ENCODE measurements at places on chromosomes 16 and 17.

GRCh38 chr16:53958341-53958880, 254.5 kb downstream of the FTO start:
- no peak for DNase-seq

DNA sequence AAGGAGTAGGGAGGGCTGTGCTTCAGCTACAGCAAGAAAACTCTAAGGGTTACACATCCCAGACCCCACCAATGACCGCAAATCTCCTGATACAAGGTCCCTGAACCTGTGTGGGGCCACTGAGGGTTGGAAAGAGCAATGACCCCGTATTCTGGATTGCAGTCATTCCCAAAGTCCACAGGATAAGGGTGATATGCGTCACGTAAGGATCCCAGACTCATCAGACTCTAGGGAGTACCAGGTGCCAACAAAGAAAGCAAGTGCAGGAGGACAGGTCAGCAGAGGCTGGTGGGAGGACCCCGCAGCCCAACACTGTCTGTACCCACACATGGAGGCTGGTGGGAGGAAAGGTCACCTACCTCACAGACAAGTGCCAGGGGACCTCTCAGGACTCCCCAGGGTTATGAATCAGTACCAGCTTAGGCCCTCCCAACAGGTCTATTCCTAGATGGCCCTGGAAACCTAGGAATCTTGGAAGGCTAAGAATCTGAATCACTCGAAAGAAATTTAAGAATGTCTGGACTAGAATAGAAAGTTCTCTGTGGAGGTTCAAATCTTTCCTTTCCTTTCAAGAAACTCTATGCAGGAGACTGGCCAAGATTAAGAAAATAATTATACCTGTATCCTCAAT, 16.2 kb downstream of the PITPNA start:
- no peak for DNase-seq

GRCh38 chr16:555528-556473, 4.4 kb upstream of the PRR35 start:
- no peak for DNase-seq

DNA sequence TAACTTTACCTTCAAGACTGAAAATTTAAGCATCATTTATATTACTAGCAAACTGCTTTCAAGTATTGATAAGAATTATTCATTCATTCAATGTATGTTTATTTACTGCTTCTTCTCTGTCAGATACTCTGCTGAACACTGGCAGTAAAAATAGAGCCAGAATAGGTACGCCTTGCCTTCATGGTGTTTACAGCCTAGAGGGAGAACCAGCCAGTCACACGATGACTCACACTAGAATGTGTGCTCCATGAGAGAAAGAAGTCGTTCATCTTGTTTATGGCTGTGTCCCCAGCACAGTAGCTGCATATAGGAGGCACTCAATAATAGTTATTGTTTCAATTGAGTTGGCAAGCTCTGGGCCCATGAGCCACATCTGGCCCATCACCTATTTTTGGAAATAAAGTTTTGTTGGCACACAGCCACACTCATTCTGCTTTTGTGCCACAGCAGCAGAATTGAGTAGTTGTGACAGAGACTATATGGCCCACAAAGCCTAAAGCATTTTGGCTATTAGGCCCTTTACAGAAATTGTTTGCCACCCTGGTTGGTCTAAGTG, 84.2 kb downstream of the TMC6 start:
- DNase-seq = no peak

DNA sequence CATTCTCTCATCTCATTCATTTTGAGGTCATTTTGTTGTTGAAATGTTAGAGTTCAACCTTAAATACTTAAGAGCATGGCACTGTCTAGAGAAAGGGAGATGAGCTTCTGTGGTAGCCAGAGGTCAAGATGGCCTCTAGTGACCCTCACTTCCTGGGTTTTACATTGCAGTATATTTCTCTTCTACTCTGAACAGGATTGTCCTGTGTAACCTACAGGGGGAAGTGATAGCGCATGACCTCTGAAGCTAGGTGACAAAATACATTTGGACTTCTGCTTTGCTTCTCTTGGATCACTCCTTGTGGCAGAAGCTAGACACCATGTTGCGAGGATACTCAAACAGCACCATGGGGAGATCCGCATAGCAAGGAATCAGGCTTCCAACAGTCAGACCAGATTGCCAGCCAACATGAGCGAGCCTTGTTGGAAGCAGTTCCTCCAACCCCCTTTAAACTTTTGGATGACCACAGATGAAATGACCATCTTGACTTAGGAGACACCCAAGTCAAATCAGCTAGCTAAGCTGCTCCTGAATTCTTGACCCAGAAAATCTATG, 748.4 kb downstream of the MAF start:
- no peak for DNase-seq

- DNase-seq = no peak
These were observed at the start of gene PLEKHH3 for GRCh38 chr17:42676424-42677011. Gene PLEKHH3 (minus strand): TSS chr17:42676994. CDS start chr17:42676563, 431 bp downstream.

GRCh38 chr16:13950821-13951547, 31.0 kb downstream of the ERCC4 start:
- DNase-seq = no peak

DNA sequence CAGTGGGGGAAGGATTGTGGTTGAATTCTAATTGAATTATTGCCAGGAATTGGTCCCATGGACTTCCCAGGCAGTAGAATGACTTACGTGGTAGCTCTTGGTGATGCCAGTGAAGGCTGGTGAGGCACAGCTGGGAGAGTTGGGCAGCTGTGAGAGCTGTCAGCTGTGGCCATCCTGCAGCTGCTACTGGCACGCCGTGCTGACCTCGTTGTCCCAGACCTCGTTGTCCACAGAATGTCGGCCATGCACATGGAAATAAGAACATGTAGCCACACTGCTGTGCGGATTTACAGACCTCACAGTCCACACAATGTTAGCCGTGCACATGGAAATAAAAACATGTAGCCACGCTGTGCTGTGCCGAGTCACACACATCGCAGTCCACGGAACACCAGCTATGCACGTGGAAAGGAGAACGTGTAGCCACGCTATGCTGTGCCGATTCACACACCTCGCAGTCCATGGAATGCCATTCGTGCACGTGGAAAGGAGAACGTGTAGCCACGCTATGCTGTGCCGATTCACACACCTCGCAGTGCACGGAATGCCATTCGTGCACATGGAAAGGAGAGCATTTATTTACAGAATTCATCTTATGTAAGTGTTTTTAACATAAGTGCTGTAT, 59.2 kb downstream of the BANP start:
- no peak for DNase-seq

- no peak for DNase-seq
These were observed 26.0 kb downstream of the TBX4 start for GRCh38 chr17:61478026-61478789.

GRCh38 chr17:43620581-43620980, 41.1 kb downstream of the MEOX1 start:
- no peak for DNase-seq

DNA sequence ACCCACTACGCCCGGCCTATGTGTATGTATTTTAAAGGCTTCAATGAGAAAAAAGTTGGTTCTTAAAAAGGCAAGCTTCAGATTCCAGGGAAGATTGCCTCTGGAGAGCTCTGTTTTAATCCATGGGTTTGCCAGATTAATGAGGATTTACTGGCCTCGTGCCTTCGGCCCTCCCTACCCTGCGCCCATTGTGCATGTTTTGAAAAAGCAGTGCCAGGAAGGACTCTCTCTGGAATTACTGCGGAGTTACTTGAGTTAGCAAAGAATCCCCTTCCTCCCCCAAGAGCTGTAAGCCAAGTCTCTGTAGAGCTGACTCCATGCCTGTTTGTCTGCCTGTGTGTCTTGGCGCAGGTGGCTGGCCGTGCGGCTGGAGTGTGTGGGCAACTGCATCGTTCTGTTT, 98.9 kb downstream of the ABCC6 start:
- DNase-seq = no peak

DNA sequence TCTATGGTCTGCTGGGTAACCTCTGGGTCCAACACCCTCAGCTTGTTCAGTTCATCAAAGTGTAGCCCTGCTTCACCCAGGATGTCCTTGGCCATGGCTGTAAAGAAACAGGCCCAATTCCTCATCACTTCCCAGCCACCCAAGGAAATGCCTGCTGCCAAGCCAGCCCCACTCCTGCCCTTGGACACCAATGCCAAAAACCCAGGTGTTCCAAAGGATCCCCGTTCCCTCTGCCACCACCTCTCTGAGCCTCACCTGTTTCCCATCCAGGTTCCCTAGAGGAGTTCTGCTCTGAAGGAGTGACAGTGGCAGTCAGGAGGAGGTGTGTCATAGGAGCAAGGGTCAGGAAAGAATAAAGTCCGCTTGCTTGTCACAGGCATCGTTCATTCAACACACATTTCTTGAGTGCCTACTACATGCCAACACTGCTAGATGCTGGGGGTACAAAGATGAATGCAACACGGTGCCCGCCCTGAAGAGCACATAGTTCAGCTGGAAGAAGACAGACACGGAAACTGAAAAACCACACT, 3.3 kb downstream of the IFT20 start:
- no peak for DNase-seq

GRCh38 chr16:51374346-51374745, 223.3 kb upstream of the SALL1 start:
- DNase-seq = no peak

- DNase-seq = no peak
These were observed 303.8 kb downstream of the HS3ST3B1 start for GRCh38 chr17:14604591-14605266.

- DNase-seq = no peak
These were observed 70.2 kb upstream of the PSMD7 start for GRCh38 chr16:74226338-74226954.

DNA sequence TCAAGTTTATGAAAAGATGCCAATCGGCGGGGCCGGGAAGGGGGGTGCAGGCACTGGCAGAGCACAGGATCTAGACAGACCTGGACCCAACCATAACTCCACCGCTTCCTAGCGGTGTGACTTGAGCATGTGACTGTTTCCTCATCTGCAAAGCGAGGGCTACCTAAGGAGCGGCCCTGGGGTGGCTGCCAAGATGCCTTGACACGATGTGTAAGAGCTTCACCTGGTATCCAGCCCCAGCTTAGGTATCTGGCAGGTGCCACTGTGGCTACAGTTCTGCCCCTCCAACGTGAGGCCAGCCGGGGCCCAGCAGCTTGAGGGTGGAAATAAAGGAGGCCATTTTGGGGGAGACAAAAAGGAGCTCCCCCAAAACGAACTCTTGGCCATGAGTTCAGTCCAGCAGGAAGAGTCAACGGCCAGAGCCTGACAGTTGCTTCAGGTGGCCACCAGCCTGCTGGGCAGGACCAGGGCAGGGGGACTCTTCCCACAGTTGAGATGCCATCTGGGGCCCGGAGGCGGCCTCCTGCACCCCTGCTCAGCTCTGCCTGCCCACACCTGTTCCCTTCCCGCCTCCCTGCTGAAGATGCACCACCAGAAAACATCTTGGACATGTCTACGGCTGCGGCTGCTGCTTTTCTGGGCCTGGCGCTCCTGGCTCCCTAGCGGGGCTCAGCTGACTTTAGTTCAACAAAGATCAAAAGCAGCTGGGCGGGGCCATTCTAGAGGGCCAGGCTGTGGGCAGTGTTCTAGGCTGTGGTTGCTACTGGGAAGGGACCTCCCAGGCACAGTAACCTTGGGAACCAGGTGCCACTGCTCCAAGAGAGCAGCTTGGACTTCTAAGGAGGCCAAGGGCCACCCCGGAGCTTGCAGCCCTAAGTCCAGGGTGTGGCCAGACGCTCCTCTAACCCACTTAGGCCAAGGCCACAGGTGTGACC, 3.4 kb upstream of the MTSS2 start:
- no peak for DNase-seq

- no peak for DNase-seq
These were observed 10.4 kb downstream of the FOXK2 start for GRCh38 chr17:82529914-82530300.

DNA sequence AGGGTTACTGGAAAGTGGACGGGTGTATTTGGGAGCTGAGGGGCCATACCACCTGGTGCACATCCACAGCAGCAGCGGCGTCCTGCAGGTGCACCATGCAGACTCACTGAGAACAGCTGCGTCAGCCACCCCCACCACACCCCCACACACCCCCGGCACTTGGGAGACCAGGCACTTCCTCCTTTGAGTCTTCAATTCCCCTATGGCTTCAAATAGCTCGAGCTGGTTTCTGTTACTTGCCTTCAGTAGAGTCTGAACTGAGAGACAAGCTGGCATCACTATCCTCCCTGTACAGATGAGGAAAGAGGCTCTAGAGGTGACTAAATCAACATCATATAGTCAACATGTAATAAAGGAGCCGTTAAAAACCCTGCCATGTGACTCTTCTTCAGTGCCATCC, 15.4 kb downstream of the CUEDC1 start:
- DNase-seq = no peak

- DNase-seq = no peak
These were observed 8.8 kb downstream of the RSAD1 start for GRCh38 chr17:50487213-50488096.

GRCh38 chr17:42670789-42671657, 5.8 kb downstream of the PLEKHH3 start:
- DNase-seq = no peak

DNA sequence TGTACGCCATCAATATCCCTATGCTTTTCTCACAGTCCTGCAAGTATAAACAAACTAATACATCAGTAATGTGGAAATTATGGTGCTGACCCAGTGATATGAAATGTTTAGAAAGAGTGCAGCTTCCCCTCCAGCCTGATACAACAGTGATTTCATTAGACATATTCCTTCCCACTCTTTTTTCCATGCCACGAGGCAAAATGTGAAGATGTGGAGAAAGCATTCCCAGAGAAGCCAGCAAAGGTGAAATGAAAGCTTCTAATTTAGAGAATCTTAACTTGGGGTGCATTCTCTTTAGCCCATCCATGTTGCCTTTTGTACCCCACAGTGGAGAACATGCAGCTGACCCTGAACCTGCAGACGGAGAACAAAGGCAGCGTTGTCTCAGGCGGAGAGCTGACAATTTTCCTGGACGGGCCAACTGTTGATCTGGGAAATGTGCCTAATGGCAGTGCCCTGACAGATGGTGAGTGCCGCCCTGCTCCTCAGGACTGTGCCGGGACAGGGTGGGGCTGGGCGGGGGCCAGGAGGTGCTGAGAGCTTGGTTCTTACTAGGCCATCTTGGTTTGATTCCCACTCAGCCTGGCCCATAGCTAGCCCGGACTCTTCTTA, 77.8 kb downstream of the WWP2 start:
- DNase-seq = no peak

GRCh38 chr16:17101646-17102045, 369.1 kb downstream of the XYLT1 start:
- DNase-seq = no peak

GRCh38 chr16:71555230-71555891, 21.5 kb downstream of the TAT start:
- DNase-seq = no peak

GRCh38 chr16:71637398-71637797, 11.4 kb downstream of the MARVELD3 start:
- no peak for DNase-seq

GRCh38 chr16:29806641-29807425, 504 bp downstream of the MAZ start:
- no peak for DNase-seq
